CD4-positive, alpha-beta T cell treated with Interleukin-4 for 1 hour (primary cell): ENCODE measurements at places on chromosomes 5 and 9.

GRCh38 chr5:77645158-77645994, 6.9 kb upstream of the OTP start:
- no peak for DNase-seq

- DNase-seq = no peak
These were observed 135.8 kb downstream of the ZCCHC7 start for GRCh38 chr9:37255944-37256862.

DNA sequence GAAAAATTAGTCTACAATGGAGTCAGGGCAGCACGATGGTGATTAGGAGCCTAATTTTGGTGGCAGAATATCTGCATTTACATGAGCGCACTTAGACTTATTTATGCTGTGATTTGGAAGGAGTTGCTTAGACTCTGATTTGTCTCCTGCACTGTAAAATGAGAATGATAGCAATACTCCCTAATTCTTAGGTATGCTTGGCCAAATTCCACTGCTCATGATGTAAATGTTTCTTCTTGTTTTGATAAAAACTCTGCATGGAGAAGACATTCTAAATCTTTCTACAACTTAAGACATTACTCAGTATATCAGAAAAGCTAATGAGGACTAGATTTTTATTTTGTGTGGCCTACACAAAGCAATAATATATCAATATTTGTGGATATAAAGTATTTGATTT, 205.4 kb downstream of the CDH18 start:
- DNase-seq = no peak

- no peak for DNase-seq
These were observed 7.1 kb upstream of the PLAC8L1 start for GRCh38 chr5:146112476-146112875.

DNA sequence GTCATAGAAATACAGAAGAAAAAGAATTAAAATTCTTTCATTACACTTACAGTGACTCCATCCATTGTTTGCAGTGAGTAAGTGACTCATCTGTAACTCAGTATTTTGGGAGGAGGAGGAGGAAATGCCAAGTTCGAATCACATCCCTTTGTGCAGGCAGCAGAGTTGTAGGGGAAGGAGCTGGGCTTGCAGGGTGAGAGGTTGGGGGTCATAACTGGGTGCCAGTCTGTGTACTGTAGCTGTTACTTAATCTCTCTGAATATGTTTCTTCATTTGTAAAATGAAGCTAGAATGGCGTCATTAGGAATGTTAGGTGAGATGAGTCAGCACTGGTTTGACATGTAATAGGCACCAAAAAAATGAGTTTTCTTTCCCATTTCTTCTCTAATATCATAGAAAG, 235.7 kb upstream of the ADAMTSL1 start:
- DNase-seq = no peak

- DNase-seq = no peak
These were observed 19.2 kb upstream of the SMC2 start for GRCh38 chr9:104074876-104075275.

GRCh38 chr9:8750639-8751051, 951.1 kb upstream of the DMAC1 start:
- no peak for DNase-seq

DNA sequence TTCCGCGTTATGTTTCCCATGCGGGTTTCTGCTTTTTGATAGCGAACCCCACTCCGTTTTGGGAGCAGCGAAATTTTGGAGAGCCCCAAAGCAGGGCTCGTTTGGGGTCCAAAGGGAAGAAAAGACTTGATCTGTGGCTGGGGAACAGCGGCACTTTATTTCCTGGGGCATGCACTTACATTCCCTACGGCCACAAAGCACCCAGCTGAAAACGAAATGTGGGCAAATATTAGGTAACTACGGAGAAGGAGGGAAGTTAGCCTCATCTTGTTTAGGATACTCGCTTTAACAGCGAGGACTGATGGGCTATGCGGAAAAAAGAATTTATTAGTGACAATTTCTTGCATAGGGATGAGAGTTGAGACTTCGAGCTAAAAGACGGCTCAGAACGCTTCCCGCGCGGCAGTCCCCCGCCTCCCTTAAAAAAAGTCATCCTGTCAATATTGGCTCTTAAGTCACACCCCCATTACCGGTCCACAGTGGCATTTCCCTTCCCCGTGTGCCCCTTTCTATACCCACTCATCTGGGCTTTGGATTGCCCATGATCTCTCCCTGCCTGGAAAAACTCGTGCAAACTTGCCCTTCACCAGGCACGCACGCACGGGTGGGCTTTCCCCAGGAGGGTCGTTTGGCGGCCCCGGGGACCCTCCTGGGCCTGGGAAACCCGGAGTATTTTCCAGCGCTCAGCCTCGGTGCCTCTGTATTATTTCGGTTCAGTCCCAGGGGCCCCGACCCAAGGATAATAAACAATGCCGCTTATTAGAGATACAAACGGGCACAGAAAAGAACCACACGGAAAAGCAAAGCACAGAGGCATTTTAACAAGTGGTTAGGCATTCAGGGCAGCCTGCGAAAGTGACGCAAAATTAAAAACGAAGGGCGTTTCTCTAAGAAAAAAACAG, 35.8 kb upstream of the NFIB start:
- DNase-seq = no peak

DNA sequence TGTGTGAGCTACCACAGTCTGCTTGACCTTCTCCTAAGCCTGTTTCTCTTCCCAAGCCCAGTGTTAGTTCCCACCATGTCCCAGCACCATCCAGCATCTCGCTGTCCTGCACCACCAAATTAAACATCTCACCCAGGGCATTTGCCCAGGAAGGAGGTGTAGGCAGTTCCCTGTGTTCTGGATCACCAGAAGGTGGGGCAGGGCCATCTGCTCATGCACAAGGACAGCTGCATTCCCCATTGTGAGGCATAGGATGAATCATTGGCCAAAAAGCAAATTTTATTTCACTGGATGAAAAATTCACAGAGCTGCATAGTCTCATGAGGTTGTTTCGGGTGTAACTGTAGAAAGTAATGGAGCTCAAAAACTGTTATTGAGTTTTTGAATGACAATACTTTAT, 89.5 kb upstream of the GRIA1 start:
- no peak for DNase-seq

- DNase-seq = peak; percentile 36
These were observed 51.2 kb downstream of the RALGPS1 start for GRCh38 chr9:126965541-126966428.

- no peak for DNase-seq
These were observed 52.8 kb downstream of the MLLT3 start for GRCh38 chr9:20569525-20569924.

GRCh38 chr5:37770786-37771185, 69.1 kb downstream of the GDNF start:
- DNase-seq = no peak

GRCh38 chr9:37675661-37676060, 24.9 kb downstream of the FRMPD1 start:
- DNase-seq = no peak

DNA sequence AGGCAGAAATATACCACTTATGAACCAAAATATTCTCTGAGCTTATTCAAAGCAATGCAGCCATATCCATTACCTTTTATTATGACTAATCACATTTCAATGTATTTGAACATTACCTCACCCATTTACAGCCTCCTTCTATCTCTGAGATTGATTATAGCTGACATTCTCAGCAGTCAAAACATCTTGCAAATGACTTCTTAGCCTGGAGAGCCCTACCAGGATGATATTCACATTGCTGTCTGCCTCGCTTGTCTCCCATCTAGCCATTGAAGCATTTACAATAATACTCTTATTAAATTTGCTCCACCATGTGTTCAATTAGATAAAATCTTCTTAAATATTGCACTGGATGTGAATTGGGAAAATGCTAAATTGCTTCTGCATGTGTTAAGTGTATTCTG, 1879.9 kb upstream of the ACO1 start:
- DNase-seq = no peak

DNA sequence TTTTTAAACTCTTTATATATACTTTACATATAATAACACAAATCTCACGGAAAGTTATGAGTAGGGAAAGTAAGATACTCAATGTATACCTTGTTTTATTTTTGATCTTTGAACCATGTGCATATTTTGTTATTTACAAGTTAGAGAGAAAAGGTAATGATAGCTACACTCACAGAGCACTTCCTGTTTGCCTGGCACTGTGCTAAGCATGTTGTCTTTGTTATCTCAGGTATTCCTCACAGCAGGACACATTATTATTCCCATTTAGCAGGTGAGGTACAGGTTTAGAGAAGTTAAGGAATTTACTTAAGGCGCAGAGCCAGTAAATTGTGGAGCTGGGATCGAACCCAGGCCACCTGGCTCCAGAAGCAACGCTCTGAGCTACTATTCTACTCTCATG, 3.0 kb downstream of the C9 start:
- no peak for DNase-seq

DNA sequence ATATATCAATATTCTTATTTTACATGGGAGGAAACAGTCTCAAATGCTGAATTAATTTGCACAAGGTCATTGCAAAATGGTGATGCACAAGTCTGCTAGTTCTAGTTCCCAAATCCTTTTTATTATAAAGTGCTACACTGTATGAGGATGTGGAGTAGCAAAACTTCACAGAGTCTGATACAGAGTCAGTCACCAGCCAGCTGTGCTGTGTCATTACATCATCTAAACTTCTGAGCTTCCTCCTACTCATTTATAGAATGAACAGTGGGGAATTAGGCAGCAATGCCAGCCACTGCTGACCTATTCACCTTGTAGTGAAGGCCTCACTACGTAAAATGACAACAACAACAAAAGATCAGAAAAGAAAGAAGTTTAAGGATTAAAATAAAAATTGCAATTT, 357.8 kb downstream of the TMEM167A start:
- no peak for DNase-seq

DNA sequence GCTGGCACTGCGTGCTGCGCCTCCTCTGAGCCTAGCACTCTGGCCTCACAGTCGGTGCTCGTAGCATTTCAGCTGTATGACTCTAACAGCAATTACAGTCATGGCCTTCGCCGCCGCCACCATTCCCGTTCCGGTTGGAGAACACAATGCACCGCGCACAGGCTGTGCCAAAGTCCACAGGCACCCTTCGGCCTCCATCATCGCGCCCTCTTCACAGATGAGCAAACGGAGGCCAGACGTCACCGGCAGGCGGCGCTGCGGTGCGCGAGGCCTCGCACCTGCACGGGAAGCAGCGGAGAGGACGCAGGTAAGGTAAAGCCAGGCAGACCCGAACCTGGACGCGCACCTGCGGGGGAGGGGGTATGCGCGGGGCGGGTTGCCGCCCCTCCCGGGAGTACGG, 128.9 kb downstream of the BARX1 start:
- DNase-seq = peak; percentile 42

- DNase-seq = peak; percentile 39
These were observed 24.7 kb upstream of the CETN3 start for GRCh38 chr5:90434116-90434714.

DNA sequence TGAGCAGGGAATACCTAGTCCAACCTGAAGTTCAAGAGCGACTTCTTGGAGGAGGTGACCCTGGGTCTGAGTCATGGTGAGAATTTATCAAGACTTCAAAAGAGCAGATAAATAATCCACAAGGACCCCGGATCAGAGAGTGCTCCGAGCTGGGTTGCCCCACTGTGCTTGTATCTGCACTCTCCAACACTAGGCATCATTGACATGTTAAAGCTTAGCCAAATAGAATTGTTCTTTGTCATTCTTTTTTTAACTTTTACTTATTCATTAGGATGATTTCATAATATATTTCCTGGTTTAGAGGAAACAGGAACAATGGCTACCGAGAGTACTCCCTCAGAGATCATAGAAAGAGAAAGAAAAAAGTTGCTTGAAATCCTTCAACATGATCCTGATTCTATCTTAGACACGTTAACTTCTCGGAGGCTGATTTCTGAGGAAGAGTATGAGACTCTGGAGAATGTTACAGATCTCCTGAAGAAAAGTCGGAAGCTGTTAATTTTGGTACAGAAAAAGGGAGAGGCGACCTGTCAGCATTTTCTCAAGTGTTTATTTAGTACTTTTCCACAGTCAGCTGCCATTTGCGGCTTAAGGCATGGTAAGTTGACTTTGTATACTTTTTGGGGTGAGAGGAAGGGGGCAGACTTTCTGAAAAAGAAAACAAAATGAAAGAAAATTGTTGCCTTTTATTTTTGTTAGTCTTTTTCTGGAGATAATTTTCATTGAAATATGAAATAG, at the start of gene CARD6:
Gene CARD6, plus strand, starts transcription at position 300 of the 738 bp plus-strand sequence. Its CDS starts 16 bp downstream, at position 316.
- DNase-seq = no peak

DNA sequence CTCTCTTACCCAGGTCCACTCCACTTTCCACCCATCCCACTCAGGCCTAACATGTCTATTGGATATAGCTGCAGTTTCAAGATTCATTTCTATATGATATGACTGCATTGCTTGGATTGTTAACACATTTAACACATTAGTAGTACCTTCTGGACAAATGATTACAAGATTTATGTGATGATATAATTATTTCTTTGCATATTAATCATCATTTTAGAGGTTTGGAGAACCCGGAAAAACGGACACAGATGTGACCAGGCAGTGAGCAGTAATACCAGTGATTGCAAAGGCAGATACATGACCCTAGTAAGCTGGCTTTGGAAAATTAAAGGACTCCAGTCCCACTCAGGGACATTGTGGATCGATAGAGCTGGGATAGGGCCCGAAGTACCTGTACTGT, 103.8 kb downstream of the PRR16 start:
- DNase-seq = no peak

DNA sequence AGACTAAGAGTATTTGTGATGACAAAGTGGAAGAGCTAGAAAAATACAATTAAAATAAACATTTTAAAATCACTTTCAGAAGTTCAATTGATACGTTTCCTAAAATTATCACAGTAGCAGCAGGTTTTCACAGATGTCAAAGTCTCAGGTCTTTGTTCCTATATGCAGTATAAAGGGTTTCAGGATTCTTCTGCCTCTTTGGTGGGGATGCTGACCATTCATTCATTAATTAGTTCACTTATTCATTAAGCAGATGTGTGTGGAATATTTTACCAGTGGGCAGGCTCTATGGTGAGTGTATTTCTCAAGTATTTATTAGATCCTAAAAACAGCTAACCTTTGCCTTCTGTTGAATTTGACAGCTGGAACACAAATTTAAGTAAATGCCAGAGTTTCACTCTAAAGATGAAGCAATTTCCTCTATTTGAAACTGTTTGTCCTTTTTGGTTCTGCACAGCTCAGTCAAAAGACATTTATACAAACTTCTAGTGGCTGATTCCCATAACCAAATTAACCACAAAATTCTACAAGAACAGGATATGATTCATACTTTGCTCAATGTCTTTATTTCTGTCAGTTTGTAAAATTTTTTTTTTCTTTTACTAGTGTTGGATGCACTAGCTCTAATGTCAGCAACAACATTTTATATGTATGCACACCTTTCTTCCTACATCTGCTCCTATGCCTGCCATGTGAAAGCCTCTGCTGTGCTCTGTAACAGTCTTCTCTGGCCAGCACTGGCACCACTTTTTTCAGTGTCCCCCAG, 75.9 kb upstream of the PRR16 start:
- no peak for DNase-seq

GRCh38 chr5:76570153-76570552, 53.0 kb downstream of the F2RL2 start:
- no peak for DNase-seq

- DNase-seq = no peak
These were observed 682.3 kb downstream of the BRINP1 start for GRCh38 chr9:118686959-118687358.

DNA sequence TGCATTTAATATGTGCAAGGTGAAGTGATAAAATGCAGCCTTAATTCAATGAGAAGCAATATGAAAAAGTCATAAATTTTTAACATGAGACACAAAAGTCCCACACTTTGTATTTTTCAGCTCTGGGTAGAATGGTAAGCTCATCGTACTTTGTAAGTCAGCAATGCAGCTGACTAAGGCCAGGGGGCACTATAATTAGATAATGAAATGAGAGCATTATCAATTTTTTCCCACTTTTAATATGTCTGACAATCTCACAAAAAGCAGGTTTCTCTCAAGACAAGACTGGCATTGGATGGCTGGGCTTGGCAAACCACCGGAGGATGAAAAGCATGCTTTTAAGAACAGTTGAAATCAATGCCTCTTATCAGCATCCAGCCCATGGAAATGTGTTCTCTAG, 162.8 kb downstream of the FAM174A start:
- no peak for DNase-seq
